ENCODE measurements at places on chromosomes 1 and 21.

- DNase-seq = no peak
These were observed 6.1 kb upstream of the CROCC start for GRCh38 chr1:16915627-16915973.

GRCh38 chr1:41660570-41661427, 176.3 kb upstream of the EDN2 start:
- no peak for DNase-seq

DNA sequence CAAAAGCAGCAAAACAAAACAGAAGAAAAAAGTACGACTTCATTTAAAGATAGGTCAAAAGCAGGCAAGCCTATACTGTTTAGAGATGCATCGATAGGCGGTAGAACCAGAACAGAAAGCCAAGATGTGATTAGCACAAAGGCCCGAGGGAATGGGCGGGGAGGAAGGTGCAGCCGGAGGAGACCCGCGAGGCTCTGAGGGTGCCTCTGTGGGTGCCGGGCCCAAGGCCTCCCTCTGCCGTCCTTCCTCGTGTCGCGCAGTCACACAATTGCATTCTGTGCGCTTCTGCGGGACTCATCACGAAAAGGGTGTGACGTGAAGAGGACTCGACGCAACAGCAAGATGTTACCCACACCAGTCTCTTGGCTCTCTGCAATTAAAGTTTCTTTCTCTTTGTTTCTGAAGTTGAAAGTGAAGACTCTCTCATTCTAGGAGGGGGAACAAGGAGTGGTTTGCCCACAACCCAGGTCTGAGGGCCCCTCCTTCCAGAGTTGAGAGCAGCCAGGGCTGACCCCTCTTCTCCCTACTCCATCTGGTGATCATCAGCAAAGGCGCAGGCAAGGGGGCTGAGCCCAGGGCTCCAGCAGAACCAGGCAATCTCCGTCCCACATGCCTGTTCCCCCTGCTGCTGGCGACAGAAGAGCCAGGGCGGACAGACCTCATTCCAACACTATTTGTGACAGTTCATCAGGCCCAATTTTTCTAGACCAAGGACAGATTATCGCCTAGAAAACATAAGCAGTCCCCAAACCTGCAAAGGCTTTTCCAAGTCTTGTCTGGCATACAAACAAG, 41.0 kb downstream of the NPHP4 start:
- no peak for DNase-seq

DNA sequence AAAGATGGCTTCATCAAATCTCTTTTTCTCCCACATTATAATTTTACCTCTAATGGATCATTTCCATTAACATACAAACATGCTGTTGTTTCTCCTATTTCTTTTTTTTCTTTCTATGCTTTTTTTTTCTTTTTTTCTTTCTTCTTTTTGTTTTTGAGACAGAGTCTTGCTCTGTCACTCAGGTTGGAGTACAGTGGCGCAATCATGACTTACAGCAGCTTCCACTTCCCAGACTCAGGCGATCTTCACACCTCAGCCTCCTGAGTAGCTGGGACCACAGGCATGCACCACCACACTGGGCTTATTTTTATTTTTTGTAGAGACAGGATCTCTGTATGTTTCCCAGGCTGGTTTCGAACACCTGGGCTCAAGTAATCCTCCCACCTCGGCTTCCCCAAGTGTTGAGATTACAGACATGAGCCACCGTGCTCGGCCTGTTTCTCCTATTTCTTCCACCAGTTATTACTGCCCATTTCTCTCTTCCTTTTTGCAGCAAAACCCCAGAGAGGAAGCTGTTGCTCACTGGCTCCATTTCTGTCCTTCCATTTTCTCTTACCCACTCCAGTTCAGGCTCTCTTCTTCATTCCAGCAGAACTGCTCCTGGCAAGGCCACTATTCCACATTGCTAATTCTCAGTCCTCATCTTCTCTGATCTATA, 32.1 kb upstream of the OPRD1 start:
- no peak for DNase-seq

DNA sequence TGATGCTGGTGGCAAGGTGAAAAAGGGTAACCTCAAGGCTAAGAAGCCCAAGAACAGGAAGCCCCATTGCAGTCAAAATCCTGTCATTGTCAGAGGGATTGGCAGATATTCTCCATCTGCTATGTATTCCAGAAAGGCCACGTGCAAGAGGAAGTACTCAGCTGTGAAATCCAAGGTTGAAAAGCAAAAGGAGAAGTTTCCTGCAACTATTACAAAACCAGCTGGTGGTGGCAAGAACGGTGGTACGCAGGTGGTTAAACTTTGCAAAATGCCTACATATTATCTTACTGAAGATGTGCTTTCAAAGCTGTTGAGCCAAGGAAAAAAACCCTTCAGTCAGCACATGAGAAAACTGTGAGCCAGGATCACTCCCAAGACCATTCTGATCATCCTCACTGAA, 13.7 kb upstream of the VPS45 start:
- DNase-seq = no peak

DNA sequence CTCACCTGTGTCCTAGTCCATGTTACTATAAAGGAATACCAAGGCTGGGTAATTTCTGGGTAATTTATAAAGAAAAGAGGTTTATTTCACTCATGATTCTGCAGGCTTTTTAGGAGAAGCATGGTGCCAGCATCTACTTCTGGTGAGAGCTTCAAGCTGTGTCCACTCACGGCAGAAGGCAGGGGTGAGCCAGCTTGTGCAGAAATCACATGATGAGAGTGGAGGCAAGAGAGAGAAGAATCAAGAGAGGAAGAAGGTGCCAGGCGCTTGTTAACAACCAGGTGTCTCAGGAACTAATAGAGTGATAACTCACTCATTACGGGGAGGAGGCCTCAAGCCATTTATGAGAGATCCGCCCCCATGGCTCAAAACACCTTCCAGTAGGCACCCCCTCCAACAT, 67.5 kb upstream of the CD34 start:
- no peak for DNase-seq

DNA sequence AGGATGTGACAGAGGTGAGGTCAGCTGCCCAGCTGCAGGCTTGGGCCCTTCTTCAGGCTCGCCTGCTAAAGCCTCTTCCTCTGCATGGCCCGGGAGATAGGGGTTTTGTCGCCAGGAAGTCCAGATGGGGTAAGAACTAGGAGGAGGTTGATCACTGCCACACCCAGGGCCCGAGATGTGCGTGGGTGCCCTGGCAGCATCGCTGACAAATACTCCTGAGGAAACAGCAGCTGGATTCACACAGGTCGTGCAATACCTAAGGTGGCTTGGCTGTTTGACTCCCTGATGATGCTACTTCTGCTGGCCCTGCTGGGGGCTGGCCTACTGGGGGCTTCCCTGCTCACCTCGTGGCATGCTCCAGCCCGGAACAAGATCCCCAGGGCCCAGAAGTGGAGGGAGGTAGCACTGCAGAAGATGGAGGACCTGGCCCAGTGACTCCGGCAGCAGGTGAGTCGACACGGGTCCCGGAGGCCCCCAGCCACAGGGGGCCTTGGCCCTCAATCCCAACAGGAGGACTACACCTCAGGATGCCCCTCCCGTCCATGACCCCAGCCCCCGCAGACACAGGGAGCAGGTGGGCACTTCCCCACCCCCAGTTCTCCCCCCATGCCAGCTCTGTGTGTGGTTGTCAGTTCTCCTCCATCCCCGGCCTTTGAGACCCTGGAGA, 29.6 kb downstream of the FAAH start:
- DNase-seq = no peak

DNA sequence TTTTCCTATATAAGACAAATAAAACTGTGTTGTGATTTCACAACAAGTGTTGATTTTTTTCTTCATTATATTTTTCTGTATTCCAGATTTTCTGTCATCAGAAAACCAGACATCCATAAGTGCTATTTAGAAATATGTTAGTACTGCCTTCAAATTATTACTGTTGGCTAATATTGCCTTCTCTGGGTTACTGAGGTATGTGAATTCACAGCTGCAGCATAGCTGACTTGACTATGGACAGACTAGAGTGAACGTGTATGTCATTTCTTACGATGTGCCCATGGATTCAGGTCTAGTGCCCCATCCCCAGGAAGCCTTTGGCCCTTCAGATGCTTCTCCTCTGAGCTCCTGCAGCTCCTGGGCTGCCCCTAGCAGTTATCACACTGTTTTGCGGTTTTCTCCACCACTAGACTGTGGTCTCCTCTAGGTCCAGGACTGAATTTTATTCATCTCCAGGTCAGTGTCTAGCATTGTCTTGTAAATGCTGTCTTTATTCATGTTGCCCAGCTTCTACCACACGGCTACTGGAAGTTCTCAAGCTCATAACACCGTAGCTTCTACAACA, 118.5 kb downstream of the FGGY start:
- DNase-seq = no peak

GRCh38 chr1:23290836-23291565, 53.1 kb downstream of the HNRNPR start:
- DNase-seq = no peak

GRCh38 chr1:214455479-214455878, 95.9 kb downstream of the PTPN14 start:
- DNase-seq = no peak

DNA sequence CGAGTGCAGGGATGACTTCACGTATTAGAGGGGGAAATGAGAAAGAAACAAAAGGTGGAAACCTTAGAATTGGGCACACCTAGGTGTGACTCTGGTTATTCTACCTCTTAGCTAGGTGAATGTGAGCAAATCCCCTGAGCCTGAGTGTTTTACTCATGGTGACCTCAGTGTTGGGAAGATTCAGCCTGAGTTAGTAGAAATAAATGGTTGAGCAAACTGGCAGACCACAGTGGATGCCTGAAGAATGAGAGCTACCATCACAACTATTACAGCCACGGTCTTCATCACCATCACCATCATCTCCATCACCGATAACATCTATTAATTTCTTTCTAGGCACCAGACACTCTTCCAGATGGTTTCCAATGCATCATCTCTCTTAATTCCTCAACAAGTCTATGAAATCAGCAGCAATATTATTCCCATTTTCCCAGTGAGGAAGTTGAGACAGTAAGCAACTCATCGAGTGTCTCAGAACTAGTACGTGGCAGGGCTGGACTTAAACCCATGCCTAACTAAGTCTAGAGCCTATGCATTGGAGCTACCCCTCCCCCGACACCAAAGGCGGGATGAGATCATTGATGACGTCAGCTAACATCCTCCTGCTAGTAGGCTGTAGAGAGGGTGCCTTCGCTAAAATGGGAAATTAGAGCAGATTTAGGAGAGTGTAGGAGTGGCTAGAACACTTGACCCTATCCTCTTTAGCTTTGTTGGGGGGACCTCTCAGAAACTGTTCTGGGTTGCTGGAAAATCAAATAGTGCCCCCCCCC, 7.9 kb upstream of the KAZN start:
- DNase-seq = no peak

GRCh38 chr1:96473791-96474434, 247.7 kb upstream of the PTBP2 start:
- DNase-seq = no peak

Measured in thoracic aorta (tissue), 2 donors.